ENCODE measurements at places on chromosomes 6 and 20. TPM values are rescaled to one million over a fixed set of nuclear protein-coding genes. Genes with fewer than 3 reads are reported as not detected.

The HLA-E gene
- 213 TPM for total RNA-seq

The C6orf15 gene
- not detected for total RNA-seq

The PTK7 gene
- total RNA-seq, result 45.4 TPM

The PRSS16 gene
- 14.3 TPM for total RNA-seq

The PPP1R16B gene
- 0.07 TPM for total RNA-seq

The PTGIS gene
- total RNA-seq, result not detected

The COQ3 gene
- total RNA-seq, result 7.7 TPM

The HAO1 gene
- not detected for total RNA-seq

The TXLNB gene
- not detected for total RNA-seq

The ZNF512B gene
- total RNA-seq, result 5.8 TPM

The COL19A1 gene
- total RNA-seq, result not detected

The ZCCHC3 gene
- total RNA-seq, result 27.1 TPM

The VNN1 gene
- not detected for total RNA-seq

The FHL5 gene
- not detected for total RNA-seq

The ZC3H12D gene
- not detected for total RNA-seq

The CENPW gene
- 23.3 TPM for total RNA-seq

The SH3BGRL2 gene
- total RNA-seq, result 2.2 TPM

The ZNF311 gene
- 5.9 TPM for total RNA-seq

The HEY2 gene
- 3.2 TPM for total RNA-seq

The TAF8 gene
- 28.0 TPM for total RNA-seq

The MYB gene
- total RNA-seq, result not detected

The PDYN gene
- not detected for total RNA-seq

The AURKA gene
- 74.5 TPM for total RNA-seq

The SLC35F1 gene
- total RNA-seq, result not detected

The SLC17A9 gene
- 5.5 TPM for total RNA-seq

The MBOAT1 gene
- total RNA-seq, result 14.7 TPM

The GHRH gene
- not detected for total RNA-seq

The ZNF341 gene
- total RNA-seq, result 0.64 TPM

The ZSWIM3 gene
- total RNA-seq, result 5.8 TPM

The ARFGEF3 gene
- 5.5 TPM for total RNA-seq

The OR12D3 gene
- not detected for total RNA-seq

The SPATS1 gene
- not detected for total RNA-seq

The BIRC7 gene
- not detected for total RNA-seq

The OR2H1 gene
- total RNA-seq, result not detected

The CNKSR3 gene
- 23.0 TPM for total RNA-seq

The MCCD1 gene
- total RNA-seq, result not detected

The PRSS35 gene
- total RNA-seq, result 0.34 TPM

The DEFB124 gene
- total RNA-seq, result not detected

The GMNN gene
- 121 TPM for total RNA-seq

The MRAP2 gene
- 0.09 TPM for total RNA-seq

The ZKSCAN4 gene
- 16.9 TPM for total RNA-seq

The TNFAIP3 gene
- total RNA-seq, result 19.2 TPM

The PI16 gene
- not detected for total RNA-seq

The SOBP gene
- 0.51 TPM for total RNA-seq

The BANF2 gene
- not detected for total RNA-seq

The SMPDL3A gene
- total RNA-seq, result 16.5 TPM

The CASP8AP2 gene
- total RNA-seq, result 9.7 TPM

The ZNF292 gene
- 10.7 TPM for total RNA-seq

The SLC24A3 gene
- total RNA-seq, result not detected

The LPA gene
- not detected for total RNA-seq

The PRKN gene
- 1.0 TPM for total RNA-seq

All from Caki2 (cell line).